Sigmoid colon (tissue), 7 donors: ENCODE measurements at places on chromosomes 7 and 10. TPM values are rescaled to one million over a fixed set of nuclear protein-coding genes. Genes with fewer than 3 reads are reported as not detected.

GRCh38 chr10:14369906-14370305 is 39.2 kb upstream of the FRMD4A start:
- DNase-seq, result no peak

- DNase-seq, result no peak
Measured at GRCh38 chr10:14554091-14554490, 220.6 kb downstream of the FAM107B start.

GRCh38 chr7:130908345-130909160 is 174.5 kb upstream of the KLF14 start:
- DNase-seq, result no peak

DNA sequence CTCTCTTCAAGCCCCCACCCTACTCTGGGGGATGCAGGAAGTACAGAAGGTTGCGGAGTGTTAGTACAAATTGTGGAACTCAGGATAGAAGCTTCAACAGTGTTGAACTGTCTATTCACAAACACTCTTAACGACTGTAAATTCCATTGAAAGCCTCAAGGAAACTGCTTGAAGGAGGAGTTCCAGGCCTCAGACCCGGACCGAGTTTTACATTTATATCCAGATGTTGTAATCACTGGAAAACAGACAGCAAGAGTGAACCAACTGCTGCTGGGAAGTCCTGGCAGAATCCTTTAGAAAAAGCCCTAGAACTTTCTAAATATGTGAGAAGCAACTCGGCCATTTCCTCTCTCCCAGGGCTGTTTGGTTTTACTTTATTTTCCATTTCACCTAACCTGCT is 84.1 kb upstream of the LRRC18 start:
- DNase-seq, result no peak

FAM25C gene
- total RNA-seq, result not detected

DNA sequence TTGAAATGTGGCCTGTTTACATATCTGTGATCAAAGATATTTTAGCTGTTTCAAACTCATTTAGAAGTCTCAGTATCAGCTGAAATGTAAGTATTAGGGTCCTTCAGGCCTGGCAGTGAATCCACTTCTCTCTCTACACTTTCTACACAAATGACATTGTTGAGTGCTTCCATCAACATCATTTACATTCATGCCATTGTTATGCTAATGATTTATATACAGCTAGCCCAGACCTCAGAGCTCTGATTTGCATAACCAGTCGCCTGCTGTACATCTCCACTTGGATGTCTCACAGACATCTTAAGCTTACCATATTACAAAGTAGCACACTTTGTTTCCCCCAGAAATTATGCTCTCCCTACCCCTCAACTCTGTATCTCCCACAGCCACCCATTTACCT is 71.6 kb downstream of the GSDME start:
- no peak for DNase-seq

- peak; percentile 53 for DNase-seq
Measured at GRCh38 chr10:75240329-75241076, 4.7 kb upstream of the COMTD1 start.

DNA sequence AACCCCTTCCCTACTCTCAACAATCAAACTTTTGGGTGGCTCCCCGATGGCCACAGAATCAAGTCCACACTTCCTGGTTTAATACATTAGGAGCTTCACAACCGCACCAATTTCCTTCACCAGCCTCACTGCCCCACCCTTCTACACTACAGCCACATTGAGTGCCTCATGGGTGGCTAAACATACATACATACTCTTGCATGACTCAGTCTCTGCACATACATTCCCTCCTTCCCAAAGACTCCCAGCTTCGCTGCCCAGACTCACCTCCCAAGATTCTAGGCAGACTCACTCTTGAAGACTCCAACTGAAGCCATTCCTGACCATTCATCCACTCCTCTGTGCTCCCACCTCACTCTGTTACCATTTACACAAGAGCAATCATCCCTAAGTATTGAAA is 15.9 kb downstream of the VPS41 start:
- DNase-seq, result no peak

DNA sequence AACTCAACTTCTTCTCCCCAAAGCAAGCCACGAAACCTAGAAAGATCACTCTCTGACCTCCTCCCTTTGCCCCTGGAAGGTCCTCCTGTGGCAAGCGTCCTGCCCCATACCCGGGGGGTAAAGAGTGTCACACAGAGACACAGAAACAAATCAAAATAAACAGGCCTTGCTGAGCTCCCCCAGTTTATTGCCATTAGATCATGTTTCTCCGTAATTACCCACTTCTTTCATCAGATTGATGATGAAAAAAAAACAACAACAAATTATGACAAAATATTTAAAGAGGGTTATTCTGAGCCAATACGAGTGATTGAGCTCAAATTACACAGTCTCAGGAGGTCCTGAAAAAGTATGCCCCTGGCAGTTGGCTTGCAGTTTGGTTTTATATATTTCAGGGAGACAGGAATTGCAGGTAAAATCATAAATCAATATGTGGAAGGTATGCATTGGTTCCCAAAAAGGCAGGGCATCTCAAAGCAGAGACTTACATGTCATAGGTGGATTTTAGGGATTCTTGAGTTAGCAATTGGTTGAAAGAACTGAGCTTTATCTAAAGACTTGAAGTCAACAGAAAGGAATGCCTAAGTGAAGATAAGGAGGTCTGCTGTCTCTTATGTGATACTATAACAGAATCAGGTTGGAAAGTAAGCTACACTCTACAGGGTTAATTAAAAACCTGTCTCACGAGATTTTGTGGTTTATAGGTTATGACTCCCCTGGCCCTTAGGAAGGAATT is 86.2 kb downstream of the APBB1IP start:
- DNase-seq, result no peak

TEX36 gene
- not detected for total RNA-seq

PRR15 gene
- not detected for total RNA-seq

GRCh38 chr10:25758511-25758910 is 175.5 kb upstream of the MYO3A start:
- DNase-seq, result no peak

DNA sequence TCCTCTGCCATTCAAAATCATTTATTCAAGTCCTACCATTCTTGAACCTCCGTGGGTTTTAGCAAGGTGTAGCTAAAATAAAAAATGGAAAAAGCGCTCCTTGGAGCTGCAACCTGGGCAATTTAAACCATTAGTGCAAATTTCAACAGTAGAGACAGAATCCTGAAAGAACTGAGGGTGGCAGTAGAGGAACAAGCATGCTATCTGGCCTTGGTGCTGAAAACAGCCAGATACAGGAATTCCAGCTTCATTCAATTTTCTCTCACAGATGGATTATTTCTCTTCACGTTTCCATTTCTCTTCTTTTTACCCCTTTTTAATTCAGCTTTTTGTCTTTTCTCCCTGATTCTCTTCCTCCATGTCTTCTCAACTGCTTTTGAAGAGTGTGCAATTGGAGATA is 77.7 kb downstream of the OTUD1 start:
- no peak for DNase-seq

DNA sequence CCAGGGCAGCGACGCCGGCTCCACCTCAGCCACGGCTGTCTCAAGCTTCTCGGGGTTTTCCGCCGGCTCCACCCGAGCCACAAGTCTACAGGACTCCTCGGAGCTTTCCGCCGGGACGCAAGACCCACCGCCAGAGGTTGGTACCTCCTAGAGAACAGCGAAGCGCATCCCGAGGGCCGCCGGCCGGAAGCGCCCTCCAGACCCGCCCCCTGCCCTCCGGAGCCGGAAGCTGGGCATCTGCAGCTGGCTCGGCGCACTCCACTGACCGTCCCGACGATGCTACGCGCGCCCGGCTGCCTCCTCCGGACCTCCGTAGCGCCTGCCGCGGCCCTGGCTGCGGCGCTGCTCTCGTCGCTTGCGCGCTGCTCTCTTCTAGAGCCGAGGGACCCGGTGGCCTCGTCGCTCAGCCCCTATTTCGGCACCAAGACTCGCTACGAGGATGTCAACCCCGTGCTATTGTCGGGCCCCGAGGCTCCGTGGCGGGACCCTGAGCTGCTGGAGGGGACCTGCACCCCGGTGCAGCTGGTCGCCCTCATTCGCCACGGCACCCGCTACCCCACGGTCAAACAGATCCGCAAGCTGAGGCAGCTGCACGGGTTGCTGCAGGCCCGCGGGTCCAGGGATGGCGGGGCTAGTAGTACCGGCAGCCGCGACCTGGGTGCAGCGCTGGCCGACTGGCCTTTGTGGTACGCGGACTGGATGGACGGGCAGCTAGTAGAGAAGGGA is at the start of gene MINPP1:
Gene MINPP1, plus strand, starts transcription at position 254 of the 726 bp plus-strand sequence. Its CDS starts 23 bp downstream, at position 277.
- DNase-seq, result peak; percentile 88

KCND2 gene
- total RNA-seq, result 2.5 TPM

DNA sequence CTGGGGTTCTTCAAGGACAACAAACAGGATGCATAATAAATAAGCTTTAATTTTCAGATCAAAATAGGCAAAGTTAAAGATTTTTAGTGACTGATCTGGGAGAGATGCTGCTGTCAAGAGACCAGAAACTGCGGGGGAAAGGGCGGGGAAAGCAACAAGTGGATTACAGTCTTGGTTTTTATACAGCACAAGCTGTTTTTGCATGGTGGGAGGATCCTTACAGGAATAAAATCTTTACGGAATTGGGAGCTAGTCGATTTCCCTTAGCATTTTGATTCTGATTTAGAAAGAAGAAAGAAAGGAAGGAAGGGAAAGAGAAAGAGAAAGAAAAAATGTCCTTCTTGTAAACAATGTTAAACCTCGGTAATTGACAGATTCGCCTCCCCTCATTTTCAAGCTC is 242.3 kb upstream of the SP8 start:
- no peak for DNase-seq

SFTPD gene
- 3.4 TPM for total RNA-seq

- DNase-seq, result no peak
Measured at GRCh38 chr7:22013711-22014110, 68.0 kb upstream of the CDCA7L start.

- DNase-seq, result no peak
Measured at GRCh38 chr7:132422502-132423111, 153.7 kb downstream of the PLXNA4 start.

GRCh38 chr10:98404571-98405359 is 10.2 kb downstream of the PYROXD2 start:
- no peak for DNase-seq

NUP42 gene
- total RNA-seq, result 47.9 TPM
